ENCODE measurements at places on chromosomes 2 and 18.

GRCh38 chr2:12099374-12099773 lies 352.9 kb downstream of the LPIN1 start:
- no peak for DNase-seq

DNA sequence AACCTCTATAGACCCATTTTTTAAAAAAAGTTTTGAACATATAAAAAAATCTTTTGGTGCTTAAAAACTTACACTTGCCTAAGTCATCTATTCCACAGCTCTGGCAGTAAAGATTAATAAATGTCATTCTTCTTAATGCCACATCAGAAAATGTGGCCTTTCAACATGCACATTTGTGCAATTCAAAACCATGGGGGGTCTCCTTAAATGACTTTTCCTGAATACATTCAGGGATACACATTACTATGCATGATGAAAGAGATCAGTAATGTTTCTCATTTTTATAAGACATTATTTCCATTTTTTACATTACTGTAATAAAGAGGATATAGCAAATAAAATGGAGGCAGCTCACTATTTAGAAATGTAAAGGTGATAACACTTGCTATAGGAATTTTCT lies 142.3 kb downstream of the RBM43 start:
- no peak for DNase-seq

DNA sequence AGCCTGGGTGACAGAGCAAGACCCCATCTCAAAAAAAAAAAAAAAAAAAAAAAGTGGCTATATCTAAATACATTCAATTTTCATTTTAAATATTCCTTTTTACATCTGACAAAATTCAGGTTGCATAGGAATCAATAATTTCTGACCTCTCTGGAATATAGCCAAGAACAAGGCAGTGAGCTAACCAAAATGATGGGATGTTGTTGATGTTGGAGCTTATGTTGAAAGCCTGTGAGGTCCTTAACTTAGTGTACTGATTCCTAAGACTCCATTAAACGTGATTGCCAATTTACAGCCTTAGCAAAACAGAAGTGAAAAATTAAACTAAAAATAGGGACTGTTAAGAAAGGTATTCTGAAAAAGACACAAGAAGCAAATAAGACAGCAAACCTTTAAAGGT lies 109.6 kb downstream of the MEP1B start:
- no peak for DNase-seq

DNA sequence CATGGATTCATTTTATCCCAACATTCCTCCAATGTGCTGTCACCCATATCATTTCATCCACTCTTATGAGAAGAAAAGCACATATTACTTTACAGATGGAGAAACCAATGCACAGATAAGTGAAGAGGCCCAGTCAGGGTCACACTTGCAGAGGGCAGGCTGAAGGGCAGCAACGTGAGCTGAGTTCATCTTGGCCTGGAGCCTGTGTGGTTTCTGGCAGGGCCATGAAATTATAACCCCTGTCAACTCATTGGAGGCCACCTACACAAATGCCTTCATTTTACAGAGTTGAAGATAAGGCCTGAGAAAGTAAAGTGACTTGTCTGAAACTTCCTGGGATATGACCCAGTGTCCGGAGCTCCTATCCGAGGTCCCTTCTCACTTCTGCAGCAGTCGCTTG lies 88.4 kb upstream of the NRP2 start:
- DNase-seq, result no peak

DNA sequence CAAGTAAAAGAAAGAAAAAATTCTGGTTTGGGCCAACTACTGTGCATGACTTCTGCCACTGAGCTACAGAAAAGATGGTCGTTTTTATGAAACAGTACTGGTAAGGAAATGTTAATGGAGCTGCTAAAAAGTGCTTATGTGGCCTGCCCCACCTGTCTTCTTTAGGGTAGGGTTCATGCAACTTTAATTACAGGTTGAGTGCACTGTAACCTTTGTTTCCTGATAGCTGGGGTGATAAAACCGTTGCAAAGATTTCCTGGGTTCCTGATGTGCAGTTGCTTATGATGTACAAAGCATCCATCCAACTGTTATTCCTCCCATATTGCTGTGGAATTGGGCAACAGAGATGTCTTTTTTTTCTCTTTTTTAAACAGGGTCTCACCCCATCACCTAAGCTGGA lies 34.3 kb upstream of the PUM2 start:
- no peak for DNase-seq

- DNase-seq, result peak; percentile 81
Observed at GRCh38 chr2:96148410-96149217, 3.4 kb upstream of the DUSP2 start.

- no peak for DNase-seq
Observed at GRCh38 chr18:77648411-77648810, 398.8 kb downstream of the GALR1 start.

- no peak for DNase-seq
Observed at GRCh38 chr2:16266571-16266970, 326.2 kb downstream of the MYCN start.

DNA sequence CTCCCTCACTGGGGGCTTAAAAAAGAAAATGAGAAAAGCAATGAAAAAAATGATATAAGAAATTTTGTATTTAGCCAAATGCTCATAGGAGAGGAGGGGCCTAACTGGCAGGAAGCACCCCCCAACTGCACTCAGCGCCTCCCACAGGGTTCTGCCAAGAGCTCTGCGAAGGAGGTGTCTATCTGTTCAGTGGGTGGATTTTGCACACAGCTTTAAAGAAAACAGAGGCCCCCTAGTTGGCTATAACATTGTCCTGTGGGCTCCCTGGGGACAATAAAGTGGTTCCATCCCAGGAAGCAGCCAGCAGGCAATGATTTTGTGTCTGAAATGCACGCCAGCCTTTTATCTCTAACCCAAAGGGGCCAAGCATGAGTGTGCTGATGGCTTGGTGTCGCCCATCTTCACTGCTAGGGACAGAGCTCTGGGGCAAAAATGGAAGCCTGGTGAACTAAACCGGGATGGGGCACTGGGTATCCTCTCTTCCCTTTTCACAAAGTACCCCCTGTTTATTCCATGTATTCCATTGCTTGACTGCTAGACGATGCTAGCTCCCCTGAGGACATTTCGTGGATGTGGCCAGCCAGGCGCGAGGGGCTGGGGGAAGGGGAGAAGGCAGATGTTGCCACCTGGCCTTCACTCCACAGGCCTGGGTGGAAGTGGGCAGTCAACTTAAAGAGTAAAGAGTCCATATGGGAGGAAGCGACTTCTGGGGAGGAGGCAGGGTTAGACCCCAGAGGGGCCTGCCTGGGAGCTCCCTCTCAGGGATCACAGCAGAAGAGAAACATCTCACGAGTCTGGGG lies 205.7 kb downstream of the CYP26B1 start:
- peak; percentile 64 for DNase-seq

GRCh38 chr2:219567791-219568361 lies 3.5 kb downstream of the OBSL1 start:
- no peak for DNase-seq

GRCh38 chr2:159204381-159205144 lies 81.9 kb downstream of the WDSUB1 start:
- DNase-seq, result no peak

DNA sequence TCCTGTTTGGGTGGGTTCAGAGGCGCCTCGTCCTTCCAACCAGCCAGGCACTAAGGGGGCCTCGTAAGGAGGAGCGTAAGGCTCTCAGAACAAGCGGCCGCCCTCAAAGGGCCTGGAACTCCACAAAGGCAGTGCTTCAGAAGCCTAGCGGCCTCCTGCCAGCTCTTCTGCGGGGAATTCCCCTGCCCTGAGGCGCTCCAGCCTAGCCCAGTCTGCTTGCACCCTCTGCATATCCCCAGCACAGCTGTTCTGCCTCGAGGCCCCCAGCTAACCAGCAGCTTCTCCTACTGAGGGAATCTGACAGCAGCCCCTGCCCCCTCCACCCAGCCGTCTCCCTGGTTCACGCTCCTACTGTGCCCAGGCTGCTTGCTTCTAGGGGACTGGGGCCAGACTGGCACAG lies 265.9 kb downstream of the TFCP2L1 start:
- DNase-seq, result no peak

DNA sequence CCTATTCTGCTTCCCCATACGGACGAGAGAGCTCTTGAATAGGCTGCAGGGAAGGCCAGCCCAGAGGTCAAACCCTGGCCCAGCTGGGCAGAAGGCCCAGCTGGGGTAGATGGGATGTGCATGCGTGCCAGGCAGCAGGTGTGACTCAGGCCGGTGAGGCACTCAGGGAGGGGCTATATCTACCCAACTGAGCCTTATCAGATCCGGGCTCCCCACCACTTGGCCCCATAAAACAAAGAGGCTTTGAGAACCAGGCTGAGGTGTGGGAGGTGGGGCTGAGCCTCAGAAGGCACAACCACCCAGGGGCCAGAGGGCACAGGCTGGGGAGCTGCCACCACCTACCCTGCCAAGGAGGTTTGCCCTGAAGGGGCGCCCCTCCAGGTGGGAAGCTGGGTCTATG lies 8.0 kb upstream of the CFAP65 start:
- DNase-seq, result no peak

DNA sequence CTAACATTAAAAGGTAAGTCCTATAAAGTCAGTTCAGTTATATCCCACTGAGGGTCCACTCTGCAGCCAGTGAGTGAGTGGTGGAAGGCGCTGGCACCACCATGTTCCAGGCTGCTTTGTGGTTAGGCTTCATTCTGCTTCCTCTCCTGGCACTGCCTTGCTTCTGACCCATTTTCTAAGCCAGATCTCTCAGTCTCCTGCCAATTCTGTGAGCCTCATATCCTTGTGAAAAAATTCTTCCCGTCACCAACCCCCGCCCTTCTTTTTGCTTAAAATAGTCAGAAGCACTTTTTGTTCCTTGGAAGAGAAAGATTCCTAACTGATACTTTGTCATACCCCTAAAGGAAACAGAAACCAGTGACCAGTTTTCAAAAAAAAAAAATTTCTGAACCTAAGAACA lies 139.8 kb upstream of the NCK2 start:
- peak; percentile 50 for DNase-seq

GRCh38 chr2:213640738-213641425 lies 356.6 kb downstream of the SPAG16 start:
- no peak for DNase-seq

GRCh38 chr2:3585261-3586109 lies 9.4 kb upstream of the COLEC11 start:
- peak; percentile 57 for DNase-seq

DNA sequence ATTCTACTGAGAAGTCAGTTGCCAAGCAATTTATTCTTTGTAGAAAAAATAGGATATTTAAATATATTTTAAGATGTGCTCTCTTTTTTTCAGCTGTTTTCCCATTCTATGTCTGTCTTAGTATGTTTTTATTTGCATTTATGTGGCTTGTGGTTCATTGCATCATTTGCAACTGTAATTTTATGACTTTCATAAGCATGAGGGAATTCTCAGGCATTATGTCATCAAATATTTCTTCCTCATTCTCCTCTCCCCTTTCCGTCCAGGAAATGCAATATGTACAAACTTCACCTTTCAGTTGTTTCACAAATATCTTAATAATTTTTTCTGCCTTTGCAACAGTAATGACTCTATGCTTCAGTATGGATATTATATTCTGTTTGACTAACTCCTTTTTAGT lies 560.2 kb upstream of the LRATD1 start:
- DNase-seq, result no peak

DNA sequence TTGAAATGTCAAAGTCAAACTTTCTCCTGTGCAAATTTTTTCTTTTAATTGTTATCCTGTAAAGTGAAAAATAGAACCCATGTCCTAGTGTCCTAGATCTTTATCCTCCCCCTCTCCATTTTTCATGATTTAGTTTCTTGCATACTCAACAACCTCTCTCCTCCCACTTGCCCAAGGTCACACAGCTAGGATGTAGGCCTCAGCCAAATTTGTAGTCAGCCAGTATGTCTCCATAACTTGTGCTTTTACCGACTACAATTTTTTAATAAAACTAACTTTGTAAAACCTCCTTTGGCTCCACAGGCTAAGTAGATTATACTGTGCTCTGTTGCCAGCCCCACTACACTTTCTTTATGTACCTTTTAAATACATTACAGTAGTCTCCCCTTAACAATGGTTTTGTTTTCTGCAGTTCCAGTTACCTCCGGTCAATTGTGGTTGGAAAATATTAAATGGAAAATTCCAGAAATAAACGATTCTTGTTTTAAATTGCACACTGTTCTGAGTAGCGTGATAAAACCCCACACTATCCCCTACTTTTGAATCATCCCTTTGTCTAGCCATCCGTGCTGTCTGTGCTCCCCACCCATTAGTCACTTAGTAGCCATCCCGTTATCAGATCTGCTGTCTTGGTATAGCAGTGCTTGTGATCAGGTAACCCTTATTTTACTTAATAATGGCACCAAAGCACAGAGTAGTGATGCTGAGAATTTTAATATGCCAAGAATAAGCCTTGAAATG lies 22.8 kb downstream of the GULP1 start:
- DNase-seq, result no peak

- no peak for DNase-seq
Observed at GRCh38 chr2:62184512-62185230, 11.2 kb upstream of the B3GNT2 start.

DNA sequence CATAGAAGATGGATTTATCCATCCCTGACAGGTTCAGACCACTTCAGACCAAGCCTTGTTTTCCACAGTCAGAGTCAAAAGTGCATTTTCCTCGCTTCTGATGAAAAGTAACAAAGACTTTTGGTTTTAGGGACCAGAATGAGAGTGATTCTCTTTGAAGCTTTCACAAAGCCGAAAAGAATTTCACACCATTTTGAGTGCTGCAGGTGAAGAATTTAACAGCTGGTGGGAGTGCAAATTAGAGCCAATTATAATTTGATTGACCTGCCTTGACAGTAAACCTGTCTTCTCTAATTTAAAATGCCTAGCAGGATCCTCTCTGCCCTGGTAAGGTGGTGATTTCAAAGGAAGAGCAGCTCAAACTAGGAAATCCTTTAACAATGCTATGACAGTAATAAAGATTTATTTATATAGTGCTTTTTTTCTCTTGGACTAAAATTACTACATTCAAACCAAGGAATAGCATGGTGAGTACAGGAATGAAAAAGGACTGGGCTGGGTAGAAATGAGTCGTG lies 241.6 kb downstream of the HRH4 start:
- no peak for DNase-seq

GRCh38 chr2:29317077-29317517 lies 201.9 kb downstream of the CLIP4 start:
- DNase-seq, result no peak

All from right hindlimb (tissue), 1 donor.